ENCODE measurements at places on chromosomes 5 and 9. TPM values are rescaled to one million over a fixed set of nuclear protein-coding genes. Genes with fewer than 3 reads are reported as not detected.

The KIF4B gene
- not detected for polyA plus RNA-seq

The GZMA gene
- 0.59 TPM for polyA plus RNA-seq

The SLC46A2 gene
- not detected for polyA plus RNA-seq

The GMCL2 gene
- polyA plus RNA-seq = not detected

The CTXN3 gene
- polyA plus RNA-seq = not detected

The ROPN1L gene
- polyA plus RNA-seq = not detected

The TMEM252 gene
- not detected for polyA plus RNA-seq

The CDC20B gene
- polyA plus RNA-seq = not detected

The TMEM171 gene
- polyA plus RNA-seq = 0.13 TPM

The CORO2A gene
- 8.3 TPM for polyA plus RNA-seq

The CCL21 gene
- 1.4 TPM for polyA plus RNA-seq

The ITK gene
- polyA plus RNA-seq = 0.10 TPM

The DHFR gene
- 5.4 TPM for polyA plus RNA-seq

The BICD2 gene
- 16.1 TPM for polyA plus RNA-seq

GRCh38 chr9:116238225-116238624, 84.6 kb downstream of the PAPPA start:
- no peak overlapping the region for H3K4me3 ChIP-seq
- no peaks in the 10 kb centered on the region for H3K27me3 ChIP-seq
- H3K4me1 ChIP-seq = no peaks in the 10 kb centered on the region
- DNase-seq = no peak
- H3K27ac ChIP-seq = no peak overlapping the region

GRCh38 chr5:111668477-111669414, 88.2 kb downstream of the NREP start:
- H3K36me3 ChIP-seq = no peaks in the 10 kb centered on the region
- no peak overlapping the region for H3K4me3 ChIP-seq
- no peak overlapping the region for H3K27ac ChIP-seq
- no peak for DNase-seq
- H3K27me3 ChIP-seq = no peaks in the 10 kb centered on the region

DNA sequence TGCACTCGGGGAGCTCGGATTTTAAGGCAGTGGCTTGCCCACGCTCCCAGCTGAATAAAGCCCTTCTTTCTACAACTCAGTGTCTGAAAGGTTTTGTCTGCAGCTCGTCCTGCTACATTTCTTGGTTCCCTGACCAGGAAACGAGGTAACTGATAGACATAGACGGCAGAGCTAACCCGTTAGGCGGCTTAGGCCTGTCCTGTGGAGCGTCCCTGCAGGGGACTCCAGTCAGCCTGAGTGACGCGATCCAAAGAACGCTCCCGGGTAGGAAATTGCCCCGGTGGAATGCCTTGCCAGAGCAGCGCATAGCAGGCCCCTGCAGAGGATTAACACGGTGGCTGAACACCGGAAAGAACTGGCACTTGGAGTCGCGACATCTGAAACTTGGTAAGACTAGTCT, 1.8 kb upstream of the SELENOP start:
- no peaks in the 10 kb centered on the region for H3K36me3 ChIP-seq
- no peak overlapping the region for H3K4me3 ChIP-seq
- no peak for DNase-seq

- H3K27me3 ChIP-seq = no peaks in the 10 kb centered on the region
- DNase-seq = peak; percentile 30
- H3K4me1 ChIP-seq = no peaks in the 10 kb centered on the region
- H3K27ac ChIP-seq = no peak overlapping the region
- H3K36me3 ChIP-seq = no peaks in the 10 kb centered on the region
Measured at GRCh38 chr5:173231381-173231766, 3.6 kb downstream of the NKX2-5 start.

GRCh38 chr9:77978086-77978781, 53.4 kb downstream of the GNAQ start:
- H3K4me3 ChIP-seq = no peak overlapping the region
- H3K4me1 ChIP-seq = peaks cover 10% of the 10 kb centered on the region
- no peak for DNase-seq
- H3K27ac ChIP-seq = no peak overlapping the region

- no peak overlapping the region for H3K27ac ChIP-seq
- H3K36me3 ChIP-seq = no peaks in the 10 kb centered on the region
- no peaks in the 10 kb centered on the region for H3K27me3 ChIP-seq
- no peak overlapping the region for H3K4me3 ChIP-seq
- DNase-seq = no peak
Measured at GRCh38 chr9:101527066-101527465, 6.6 kb upstream of the RNF20 start.

DNA sequence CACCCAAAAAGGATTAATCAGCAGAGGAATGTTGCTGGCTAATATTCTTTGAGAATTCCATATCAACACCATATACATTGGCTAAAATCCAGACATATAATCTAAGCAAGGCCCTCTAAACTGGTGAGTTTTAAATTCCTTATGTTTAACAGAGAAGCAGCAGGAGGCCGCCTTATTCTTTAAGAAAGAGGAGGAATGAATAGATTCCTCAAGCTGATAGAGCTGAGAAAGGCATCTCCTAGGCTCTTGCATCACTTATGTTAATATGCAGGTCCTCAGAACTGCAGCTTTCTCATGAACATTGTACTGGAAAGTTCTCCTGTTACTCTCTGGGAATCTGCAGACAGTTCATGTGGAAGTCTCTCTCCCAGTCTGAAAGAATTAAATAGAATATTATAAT, 20.1 kb upstream of the SMARCA2 start:
- no peak overlapping the region for H3K27ac ChIP-seq
- no peaks in the 10 kb centered on the region for H3K27me3 ChIP-seq
- no peaks in the 10 kb centered on the region for H3K4me1 ChIP-seq
- DNase-seq = no peak

GRCh38 chr9:126299706-126300276, 26.8 kb upstream of the MVB12B start:
- no peaks in the 10 kb centered on the region for H3K36me3 ChIP-seq
- no peak overlapping the region for H3K27ac ChIP-seq
- H3K27me3 ChIP-seq = no peaks in the 10 kb centered on the region
- H3K4me3 ChIP-seq = no peak overlapping the region
- DNase-seq = no peak

DNA sequence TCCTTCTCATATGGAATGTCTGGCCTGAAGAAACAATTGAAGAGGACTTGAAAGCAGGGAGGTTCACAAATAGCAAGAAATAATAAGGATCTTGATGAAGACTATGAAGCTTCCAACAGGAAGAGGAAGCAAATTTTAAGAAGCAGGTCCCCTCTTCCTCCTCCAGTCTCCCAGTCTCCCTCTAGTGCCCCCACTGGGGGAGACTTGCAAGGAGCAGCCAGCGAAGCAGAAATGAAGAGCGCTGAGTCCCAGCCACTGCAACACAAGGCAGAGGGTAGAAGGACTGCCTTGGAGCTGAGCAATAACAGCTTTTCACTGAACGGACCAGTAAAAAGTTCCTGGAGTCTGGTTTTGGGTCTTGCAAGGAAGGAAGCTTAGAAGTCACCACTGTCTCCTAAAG, 32.6 kb upstream of the ACO1 start:
- no peak overlapping the region for H3K27ac ChIP-seq

DNA sequence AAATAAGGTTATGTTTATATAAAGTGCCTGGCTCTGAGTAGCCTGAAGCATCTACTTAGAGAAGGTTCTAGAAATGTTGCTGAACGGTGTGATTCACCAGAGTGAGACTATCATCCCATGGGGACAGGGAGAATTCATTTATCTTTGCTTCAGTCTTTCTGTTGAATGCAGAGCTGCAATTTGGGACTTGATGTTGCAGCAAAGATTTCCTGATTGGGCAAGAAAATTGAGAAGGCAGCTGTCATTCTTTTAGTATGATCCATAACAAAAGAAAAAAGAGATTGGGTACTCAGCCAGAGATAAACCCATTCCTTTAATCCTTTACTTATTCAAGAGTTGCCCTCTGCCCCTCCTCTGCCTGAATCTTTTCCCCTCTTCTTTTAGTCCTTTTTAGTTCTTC, 456.3 kb upstream of the WWC1 start:
- no peak overlapping the region for H3K4me3 ChIP-seq
- no peaks in the 10 kb centered on the region for H3K36me3 ChIP-seq
- H3K4me1 ChIP-seq = no peaks in the 10 kb centered on the region
- H3K27ac ChIP-seq = no peak overlapping the region

GRCh38 chr5:107580889-107581820, 89.6 kb downstream of the EFNA5 start:
- no peak overlapping the region for H3K4me3 ChIP-seq
- peaks cover 6% of the 10 kb centered on the region for H3K4me1 ChIP-seq
- H3K36me3 ChIP-seq = no peaks in the 10 kb centered on the region
- no peak for DNase-seq
- H3K27me3 ChIP-seq = no peaks in the 10 kb centered on the region

DNA sequence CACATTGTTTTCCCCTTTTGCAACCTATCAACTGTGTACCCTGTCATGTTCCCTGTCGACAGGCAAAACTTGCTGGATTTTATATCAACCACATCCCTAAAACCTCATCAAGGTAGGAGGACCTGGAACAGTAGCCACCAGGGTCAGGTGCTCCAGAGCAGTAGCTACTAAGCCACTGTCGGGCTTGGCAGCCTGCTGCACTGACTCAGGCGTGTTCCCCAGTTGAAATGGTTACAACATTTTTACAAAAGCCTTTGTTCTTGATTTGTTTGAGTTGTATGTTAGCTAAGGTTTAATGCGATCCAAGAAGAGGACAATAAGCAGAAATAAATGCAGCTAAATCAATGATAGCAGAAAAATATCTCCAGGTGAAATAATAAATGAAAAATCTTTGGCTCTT, 407.4 kb upstream of the TLE4 start:
- no peak overlapping the region for H3K4me3 ChIP-seq
- H3K27ac ChIP-seq = no peak overlapping the region
- H3K27me3 ChIP-seq = no peaks in the 10 kb centered on the region
- H3K4me1 ChIP-seq = no peaks in the 10 kb centered on the region
- H3K36me3 ChIP-seq = no peaks in the 10 kb centered on the region
- no peak for DNase-seq

DNA sequence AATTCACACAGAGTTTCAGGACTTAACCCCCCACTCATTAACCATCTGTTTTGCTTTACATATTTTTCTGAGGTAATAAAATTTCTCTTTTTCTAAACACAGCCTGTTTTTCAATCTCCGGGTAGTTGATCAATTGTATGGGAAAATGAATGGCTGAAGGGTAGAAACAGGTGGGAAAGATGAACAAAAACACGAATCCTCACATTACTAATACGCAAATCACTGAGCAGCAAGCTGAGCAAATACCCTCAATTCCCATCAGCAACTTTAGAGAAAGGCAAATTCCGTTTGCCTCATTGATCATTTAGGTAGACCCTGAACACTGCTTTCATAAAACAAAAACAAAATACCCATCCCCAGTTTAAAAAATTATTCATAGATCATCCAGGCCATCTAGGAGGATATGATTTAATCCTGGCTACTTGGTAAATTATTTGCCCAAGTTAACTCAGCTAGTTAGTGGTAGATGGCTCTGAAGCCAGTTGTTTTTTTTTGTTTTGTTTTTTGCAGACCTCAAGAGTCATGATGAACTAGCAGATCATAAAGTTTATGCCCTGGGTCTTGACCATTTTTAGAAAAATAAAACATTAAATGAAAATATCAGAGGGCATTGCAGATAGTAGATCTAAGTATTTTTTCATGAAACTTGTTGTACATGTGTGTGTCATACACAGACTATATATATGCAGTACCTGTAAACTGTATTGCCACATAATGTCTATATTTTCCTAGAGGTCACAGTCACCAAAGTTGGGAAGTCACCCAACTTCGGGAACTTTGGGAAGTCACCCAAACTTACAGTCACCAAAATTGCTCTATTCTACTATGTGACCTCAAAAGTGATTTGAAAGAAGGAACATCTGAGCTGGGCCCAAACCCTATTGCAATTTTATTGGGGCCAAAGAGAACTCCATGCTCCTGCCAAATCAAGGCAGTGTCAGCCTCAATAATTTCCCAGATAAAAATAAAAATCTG, 1.6 kb upstream of the CD274 start:
- DNase-seq = no peak
- H3K27ac ChIP-seq = no peak overlapping the region
- no peaks in the 10 kb centered on the region for H3K4me1 ChIP-seq
- no peak overlapping the region for H3K4me3 ChIP-seq
- no peaks in the 10 kb centered on the region for H3K36me3 ChIP-seq

DNA sequence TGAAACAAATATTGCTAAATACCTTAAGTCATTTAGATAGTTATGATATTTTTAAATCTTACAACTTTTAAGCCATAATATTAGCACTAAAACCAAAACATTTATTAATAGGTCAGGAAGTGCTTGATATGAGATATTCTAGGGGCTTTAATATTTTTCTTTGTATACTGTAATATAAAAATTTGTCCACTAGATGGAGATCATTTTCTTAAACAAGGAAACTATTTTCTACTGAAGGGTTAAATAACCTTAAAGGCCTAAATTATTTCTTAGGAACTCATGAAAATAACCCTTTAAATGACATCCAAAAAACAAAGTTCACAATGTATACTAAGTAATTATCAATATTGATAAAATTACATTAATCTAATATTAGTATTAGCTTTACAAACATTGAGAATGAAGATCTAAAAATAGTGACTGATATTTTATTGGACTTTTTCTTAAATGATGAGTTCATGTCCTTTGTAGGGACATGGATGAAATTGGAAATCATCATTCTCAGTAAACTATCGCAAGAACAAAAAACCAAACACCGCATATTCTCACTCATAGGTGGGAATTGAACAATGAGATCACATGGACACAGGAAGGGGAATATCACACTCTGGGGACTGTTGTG, 635.7 kb downstream of the RAB3C start:
- no peaks in the 10 kb centered on the region for H3K27me3 ChIP-seq
- no peak overlapping the region for H3K4me3 ChIP-seq
- no peaks in the 10 kb centered on the region for H3K4me1 ChIP-seq
- no peak for DNase-seq

DNA sequence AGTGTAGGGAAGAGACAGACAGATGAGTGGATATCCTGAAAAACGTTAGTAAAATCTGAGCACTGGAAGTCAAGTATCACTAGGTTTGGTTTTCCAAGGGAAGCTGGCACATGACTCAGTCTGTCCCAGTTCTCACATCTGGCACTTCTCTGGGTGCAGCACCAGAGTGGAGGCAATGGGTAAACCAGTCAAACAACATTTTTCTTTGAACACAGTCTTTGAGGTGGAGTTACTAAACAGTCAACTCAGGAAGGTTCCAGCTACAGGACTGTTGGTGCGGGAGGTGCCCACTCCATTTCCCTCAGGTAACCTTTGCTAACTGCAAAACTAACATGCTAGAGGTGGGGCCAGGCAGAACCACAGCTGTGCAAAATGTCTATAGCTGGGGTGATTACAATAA, 301.4 kb upstream of the RFX3 start:
- H3K36me3 ChIP-seq = peaks cover 1% of the 10 kb centered on the region
- H3K4me1 ChIP-seq = no peaks in the 10 kb centered on the region
- H3K27ac ChIP-seq = no peak overlapping the region
- no peak overlapping the region for H3K4me3 ChIP-seq
- DNase-seq = no peak

DNA sequence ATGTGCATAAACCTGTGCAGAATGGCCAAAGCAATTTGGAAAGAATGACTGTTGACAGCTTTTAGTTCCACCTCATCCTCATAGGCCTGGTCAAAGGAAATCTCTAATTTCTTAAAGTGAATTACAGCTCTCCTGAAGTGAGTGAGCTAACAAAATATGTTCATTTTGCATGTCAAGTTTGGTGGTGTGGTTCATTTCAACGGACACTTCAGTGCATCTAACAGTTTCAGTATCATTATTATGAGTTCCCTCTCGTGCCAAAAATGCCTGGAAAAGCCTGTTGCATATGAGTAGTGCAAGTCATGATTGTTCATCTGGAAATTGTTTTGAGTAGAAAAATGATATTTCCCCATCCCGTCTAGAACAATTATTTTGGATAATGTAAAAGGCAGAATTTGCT, 53.2 kb upstream of the HMHB1 start:
- H3K4me3 ChIP-seq = no peak overlapping the region
- no peak for DNase-seq
- no peaks in the 10 kb centered on the region for H3K27me3 ChIP-seq
- H3K27ac ChIP-seq = no peak overlapping the region
- no peaks in the 10 kb centered on the region for H3K36me3 ChIP-seq

Data from aorta (tissue), 5 donors.